ENCODE measurements at places on chromosomes 4 and X.
A peak's percentile ranks its signal among the peaks of the same experiment; 100 is the strongest.

DNA sequence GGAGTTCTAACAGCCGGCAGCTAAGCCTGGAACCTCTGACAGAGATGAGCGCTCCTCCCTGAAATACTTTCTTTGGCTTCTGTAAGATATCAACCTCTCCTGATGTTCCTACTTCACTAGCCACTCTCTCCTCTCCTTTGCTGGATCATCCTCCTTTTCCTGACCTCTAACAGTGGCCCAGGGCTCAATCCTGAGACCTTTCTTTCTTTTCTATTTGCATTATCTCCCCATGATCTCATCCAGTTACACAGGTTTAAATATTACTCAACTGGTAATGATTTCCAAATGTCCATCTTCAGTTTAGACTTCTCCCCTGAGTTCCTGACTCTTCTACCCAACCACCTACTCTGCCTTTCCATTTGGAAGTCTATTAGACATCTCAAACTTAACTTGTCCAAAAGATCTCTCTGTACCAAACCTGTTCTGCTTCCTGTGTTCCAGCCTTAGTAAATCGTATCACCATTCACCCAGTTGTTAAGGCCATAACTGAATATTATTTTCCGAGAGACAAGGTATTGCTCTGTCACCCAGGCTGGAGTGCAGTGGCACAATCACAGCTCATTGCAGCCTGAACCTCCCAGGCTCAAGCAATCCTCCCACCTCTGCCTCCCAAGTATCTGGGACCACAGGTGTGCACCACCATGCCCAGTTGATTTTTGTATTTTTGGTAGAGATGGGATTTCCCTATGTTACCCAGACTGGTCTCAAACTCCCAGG is 41.1 kb downstream of the RFC1 start:
- H3K36me3 ChIP-seq = peaks cover 4% of the 10 kb centered on the region
- no peaks in the 10 kb centered on the region for H3K27me3 ChIP-seq
- no peak for DNase-seq
- no peak overlapping the region for H3K27ac ChIP-seq

GRCh38 chr4:38785901-38786402 is 3.2 kb upstream of the TLR10 start:
- no peak for DNase-seq
- H3K4me3 ChIP-seq = no peak overlapping the region
- H3K4me1 ChIP-seq = peaks cover 3% of the 10 kb centered on the region
- H3K27ac ChIP-seq = no peak overlapping the region
- H3K36me3 ChIP-seq = no peaks in the 10 kb centered on the region
- peaks cover 3% of the 10 kb centered on the region for H3K27me3 ChIP-seq

DNA sequence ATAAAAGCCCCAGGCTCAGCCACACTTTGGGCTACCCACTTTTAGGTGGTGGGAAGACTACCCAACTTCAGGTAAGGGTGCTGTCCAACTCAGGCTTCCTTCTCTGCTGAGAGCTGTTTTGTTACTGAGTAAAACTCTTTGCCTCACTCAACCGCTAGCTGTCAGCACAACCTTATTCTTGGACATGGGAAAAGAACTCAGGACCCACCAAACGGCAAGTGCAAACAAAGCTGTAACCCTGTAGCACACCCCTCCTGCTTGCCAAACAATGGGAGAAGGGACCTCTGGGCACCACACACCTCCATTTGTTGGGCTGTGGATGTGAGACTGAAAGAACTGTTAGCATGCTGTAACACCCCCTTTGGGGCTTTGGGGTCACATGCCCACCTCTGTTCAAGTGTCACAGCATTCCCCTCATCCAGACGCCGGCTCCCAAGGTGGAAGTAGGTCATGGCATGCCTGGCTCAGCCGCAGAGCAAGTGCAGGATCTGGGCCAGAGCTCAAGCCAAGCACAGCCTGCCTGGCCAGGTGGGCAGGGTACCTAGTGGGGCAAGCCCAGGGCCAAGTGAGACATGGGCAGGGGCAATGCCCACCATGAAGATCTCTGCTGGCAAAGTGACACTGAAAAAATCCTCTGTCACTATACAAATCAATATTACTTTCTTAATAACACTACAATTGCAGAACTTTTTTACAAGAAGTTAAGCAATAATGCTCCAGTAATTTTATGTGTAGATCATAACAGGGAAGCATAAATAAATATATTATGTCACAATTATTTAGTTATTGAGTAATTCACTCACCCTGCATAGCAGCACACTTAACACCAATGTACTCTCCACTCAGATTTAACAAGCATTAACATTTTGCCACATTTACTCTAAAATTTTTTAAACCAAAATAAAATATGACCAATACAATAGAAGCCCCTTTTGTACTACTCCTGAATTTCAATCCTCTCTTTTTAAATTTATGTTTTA is 107.2 kb downstream of the TBCK start:
- H3K36me3 ChIP-seq = peaks cover 3% of the 10 kb centered on the region
- H3K4me1 ChIP-seq = no peaks in the 10 kb centered on the region
- no peak overlapping the region for H3K4me3 ChIP-seq
- no peak for DNase-seq
- H3K27ac ChIP-seq = no peak overlapping the region

DNA sequence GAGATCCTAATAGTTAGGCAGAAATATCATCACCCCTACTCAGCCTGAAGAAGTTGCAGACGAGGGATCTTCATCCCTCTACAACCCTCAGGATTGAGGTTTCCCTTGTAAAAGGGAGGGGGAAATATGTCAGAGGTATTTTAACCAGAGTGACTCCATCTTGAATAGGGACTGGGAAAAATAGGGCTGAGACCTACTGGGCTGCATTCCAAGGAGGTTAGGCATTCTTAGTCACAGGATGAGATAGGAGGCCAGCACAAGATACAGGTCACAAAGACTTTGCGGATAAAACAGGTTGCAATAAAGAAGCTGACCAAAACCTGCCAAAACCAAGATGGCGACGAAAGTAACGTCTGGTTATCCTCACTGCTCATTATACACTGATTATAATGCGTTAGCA is 17.5 kb downstream of the IL13RA2 start:
- H3K27me3 ChIP-seq = no peaks in the 10 kb centered on the region
- H3K4me1 ChIP-seq = no peaks in the 10 kb centered on the region
- H3K27ac ChIP-seq = no peak overlapping the region
- no peak for DNase-seq
- no peak overlapping the region for H3K4me3 ChIP-seq
- H3K36me3 ChIP-seq = no peaks in the 10 kb centered on the region

DNA sequence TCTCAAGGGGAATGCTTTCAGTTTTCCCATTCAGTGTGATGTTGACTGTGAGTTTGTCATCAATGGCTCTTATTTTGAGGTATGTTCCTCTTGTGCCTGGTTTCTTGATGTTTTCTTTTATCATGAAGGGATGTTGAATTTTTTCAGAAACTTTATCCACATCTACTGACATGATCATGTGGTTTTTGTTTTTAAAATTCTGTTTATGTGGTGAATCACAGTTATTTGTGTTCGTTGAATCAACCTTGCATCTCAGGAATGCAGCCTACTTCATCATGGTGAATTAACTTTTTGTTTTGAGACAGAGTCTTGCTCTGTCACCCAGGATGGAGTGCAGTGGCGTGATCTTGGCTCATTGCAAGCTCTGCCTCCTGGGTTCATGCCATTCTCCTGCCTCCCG is 263.1 kb upstream of the KLF3 start:
- no peak for DNase-seq
- no peaks in the 10 kb centered on the region for H3K4me1 ChIP-seq
- peaks cover 3% of the 10 kb centered on the region for H3K36me3 ChIP-seq
- H3K27me3 ChIP-seq = peaks cover 1% of the 10 kb centered on the region
- no peak overlapping the region for H3K4me3 ChIP-seq

- H3K4me3 ChIP-seq = no peak overlapping the region
- H3K27ac ChIP-seq = no peak overlapping the region
- H3K4me1 ChIP-seq = no peaks in the 10 kb centered on the region
- no peaks in the 10 kb centered on the region for H3K27me3 ChIP-seq
Measured at GRCh38 chr4:177582992-177583391, 140.8 kb upstream of the AGA start.

- no peak for DNase-seq
- H3K27me3 ChIP-seq = no peaks in the 10 kb centered on the region
- no peak overlapping the region for H3K4me3 ChIP-seq
- H3K27ac ChIP-seq = no peak overlapping the region
Measured at GRCh38 chr4:122360754-122361153, 18.1 kb upstream of the ADAD1 start.

DNA sequence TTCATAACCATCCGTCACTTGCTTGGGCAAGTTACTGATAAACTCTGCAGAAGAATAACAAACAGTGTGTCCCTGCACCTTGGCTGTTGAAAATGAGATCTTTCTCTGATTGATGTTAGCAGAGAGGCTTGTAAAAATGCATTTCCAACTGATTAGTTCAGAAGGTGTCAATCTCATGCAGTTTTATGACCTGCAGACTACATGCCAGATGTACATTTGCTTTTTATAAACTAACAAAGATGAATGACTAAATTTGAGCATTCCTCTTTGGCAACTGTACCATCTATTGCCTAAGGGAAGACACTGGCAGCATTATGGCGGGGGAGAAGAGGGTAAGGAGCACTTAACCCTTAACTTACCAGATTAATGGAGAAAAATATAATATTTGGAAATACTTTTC is 192.8 kb downstream of the DCTD start:
- H3K27ac ChIP-seq = no peak overlapping the region
- H3K4me3 ChIP-seq = no peak overlapping the region
- H3K4me1 ChIP-seq = no peaks in the 10 kb centered on the region
- no peaks in the 10 kb centered on the region for H3K27me3 ChIP-seq
- no peaks in the 10 kb centered on the region for H3K36me3 ChIP-seq

- DNase-seq = no peak
- no peak overlapping the region for H3K4me3 ChIP-seq
- no peak overlapping the region for H3K27ac ChIP-seq
- peaks cover 3% of the 10 kb centered on the region for H3K4me1 ChIP-seq
Measured at GRCh38 chrX:34584781-34585180, 72.3 kb downstream of the TMEM47 start.

GRCh38 chr4:103075435-103075893 is 1.1 kb downstream of the SLC9B2 start:
- no peak overlapping the region for H3K27ac ChIP-seq
- H3K36me3 ChIP-seq = peaks cover 5% of the 10 kb centered on the region
- H3K4me3 ChIP-seq = peak overlapping the region; percentile 94
- no peak for DNase-seq
- peaks cover 6% of the 10 kb centered on the region for H3K27me3 ChIP-seq
- H3K4me1 ChIP-seq = peaks cover 10% of the 10 kb centered on the region

DNA sequence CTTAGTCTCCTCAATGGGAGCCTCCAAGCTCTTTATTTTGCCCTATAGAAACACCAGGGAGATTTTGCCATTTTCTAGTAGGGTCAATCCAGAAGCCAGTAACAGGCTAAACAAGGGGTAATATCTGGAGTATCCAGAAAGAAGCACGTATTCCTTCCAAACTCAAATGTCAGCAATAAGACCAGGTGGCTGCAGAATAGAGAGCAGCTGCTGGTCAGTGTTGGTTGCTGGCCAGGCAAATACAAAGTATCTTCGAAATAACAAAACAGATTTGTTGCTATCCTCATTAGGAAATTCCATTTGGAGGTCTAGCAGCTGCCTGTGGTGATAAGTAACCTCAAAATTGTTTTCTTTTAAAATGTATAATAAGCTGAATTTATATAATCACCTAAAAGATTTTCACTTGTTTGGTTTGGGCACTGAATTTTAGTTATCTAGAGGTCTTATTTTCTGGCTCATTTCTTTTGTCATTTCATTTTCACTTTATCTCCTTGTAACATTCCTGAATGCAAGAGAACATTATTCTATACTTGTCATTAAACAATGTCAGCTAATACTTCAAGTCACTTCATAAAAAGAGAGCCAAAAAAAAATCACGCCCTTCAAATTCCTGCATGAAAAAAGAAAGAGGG is 320.6 kb downstream of the DTHD1 start:
- H3K4me3 ChIP-seq = no peak overlapping the region
- H3K36me3 ChIP-seq = no peaks in the 10 kb centered on the region
- DNase-seq = no peak
- peaks cover 7% of the 10 kb centered on the region for H3K4me1 ChIP-seq
- no peak overlapping the region for H3K27ac ChIP-seq

DNA sequence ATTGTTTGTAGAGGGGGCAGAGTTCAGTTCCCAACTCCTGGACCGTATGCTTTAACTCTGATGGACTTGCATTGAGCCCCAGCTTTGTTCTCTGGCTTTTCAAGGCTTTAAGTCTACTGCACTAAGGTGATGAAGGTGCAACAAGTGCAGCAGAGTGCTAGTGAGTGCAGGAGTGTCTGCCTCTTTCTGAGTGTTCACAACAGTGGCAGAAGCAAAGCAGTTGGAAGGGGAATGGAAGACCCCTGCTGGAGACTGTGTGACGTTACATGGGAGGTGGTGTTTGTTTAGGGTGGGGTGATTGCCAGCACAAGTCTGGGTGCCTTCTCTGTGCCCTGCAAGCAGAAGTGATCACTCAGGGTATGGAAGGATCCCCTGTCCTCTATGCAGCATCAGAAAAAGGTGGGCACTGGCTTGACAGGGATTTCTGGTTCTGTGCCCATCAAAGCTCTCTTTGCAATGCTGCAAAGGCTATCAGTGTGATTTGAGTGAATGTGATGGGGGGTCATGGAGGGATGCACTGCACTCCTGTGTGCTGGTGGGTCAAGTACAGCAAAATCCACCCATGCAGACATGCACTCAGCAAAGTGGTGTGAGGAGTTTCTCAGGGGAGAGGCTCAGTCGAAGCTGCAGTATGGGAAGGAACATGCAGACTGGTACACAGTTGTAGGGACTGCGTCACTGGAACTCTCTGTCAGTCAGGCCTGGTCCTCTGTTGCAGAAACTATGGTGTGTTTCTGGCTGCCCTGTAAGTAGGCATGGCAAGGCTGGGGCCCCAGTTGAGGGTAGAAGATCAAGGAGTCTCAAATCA is 70.9 kb upstream of the UGT2B7 start:
- H3K36me3 ChIP-seq = no peaks in the 10 kb centered on the region
- H3K27me3 ChIP-seq = peaks cover 1% of the 10 kb centered on the region
- H3K4me1 ChIP-seq = no peaks in the 10 kb centered on the region
- peak; percentile 15 for DNase-seq
- H3K27ac ChIP-seq = no peak overlapping the region
- no peak overlapping the region for H3K4me3 ChIP-seq

DNA sequence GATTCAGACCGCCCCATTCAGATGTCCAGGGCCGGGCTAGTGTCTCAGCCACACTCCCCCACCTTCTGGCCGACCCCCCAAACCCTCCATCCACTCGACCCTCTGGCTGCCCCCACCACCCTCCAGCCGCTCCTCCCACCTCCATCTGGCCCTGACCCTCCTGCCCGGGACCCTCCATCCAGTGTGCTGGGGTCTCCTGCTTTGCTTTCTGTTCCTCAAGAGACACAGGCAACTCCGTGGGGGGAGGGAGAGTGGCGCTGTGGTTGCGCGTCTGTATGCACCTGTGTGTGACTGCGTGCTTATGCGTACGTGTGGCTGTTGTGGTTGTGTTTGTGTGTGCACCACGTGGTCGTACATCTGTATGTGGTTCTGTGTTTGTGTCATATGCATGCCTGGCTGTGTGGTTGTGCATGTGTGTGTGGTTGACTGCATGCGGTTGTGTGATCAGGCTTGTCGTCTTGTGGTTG is 33.3 kb downstream of the CPLX1 start:
- H3K27me3 ChIP-seq = peaks cover 27% of the 10 kb centered on the region
- H3K4me1 ChIP-seq = peaks cover 4% of the 10 kb centered on the region
- no peak for DNase-seq

DNA sequence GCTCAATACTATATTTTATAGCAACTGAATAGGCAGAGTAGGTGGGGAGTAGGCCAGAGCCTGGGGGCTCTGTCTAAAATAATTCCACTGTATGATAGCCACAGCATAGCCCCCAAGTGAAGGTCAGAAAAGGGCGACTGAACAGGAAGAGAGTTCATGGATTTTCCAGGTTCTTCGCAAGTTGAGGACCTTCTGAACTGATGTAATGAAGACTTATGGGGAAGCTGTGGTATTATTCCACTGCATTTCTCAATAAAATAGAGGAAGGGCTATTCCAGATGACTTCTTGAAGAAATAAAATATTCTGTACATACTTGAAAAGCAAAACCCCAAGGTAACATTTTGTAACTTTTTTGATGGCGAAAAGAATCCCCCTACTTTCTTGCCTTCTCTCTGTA is 231.4 kb upstream of the GPC4 start:
- DNase-seq = no peak
- H3K36me3 ChIP-seq = no peaks in the 10 kb centered on the region
- no peaks in the 10 kb centered on the region for H3K27me3 ChIP-seq
